ENCODE measurements at places on chromosomes 5 and 9.

DNA sequence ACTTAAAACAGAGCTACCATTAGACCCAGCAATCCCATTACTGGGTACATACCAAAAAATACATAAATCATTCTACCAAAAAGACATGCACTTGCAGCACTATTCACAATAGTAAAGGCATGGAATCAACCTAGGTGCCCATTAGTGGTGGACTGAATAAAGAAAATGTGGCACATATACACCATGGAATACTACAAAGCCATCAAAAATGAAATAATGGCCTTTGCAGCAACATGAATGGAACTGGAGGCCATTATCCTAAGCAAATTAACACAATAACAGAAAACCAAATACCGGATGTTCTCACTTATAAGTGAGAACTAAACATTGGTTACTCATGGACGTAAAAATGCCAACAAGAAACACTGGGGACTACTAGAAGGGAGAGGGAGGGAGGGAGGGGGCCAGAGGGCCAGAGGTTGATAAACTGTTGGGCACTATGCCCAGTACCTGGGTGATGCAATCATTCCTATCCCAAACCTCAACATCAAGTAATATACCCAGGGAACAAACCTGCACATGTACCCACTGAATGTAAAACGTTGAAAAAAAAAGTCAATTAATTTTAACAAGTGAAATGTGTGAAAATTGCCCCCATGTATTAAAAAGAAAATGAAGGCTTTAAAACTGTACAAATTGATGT lies 24.5 kb upstream of the GPR150 start:
- DNase-seq: no peak

DNA sequence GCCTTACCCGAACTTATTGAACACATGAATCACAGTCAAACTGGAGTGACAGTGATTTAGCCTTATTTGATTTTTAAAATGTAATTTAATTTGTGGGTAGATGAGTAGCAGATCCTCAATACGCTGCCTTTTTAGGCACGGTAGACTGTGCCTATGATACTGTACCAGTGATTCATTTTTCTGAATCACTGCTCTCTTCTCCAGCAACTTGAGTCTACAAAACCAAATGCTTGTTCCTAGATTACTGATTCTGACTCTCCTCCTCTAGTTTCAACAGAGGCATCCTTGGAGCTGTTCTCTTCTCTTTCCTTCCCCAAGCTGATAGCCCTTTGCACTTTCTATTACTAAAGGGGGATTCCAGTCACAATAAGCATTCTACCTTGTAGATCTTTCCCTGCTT lies 94.3 kb upstream of the IL7R start:
- DNase-seq: no peak

DNA sequence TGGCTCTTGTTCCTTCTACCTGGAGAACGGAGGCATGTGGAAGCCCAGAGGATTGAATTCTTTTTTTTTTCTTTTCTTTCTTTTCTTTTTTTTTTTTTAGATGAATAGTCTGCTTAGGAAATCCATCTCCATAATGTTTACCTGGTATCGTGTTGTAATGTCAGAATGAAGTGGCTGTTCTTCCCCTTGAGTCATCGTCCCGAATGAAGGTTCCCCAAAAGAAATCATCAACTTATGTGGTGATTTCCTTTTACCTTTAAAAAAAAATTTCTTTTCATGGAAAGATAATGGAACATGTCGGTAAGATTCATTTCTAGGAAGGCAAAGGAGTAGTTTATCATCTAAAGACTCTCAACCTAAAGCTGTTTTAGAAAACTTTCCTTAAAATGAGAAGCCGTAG lies 59.7 kb downstream of the DOCK8 start:
- no peak for DNase-seq

DNA sequence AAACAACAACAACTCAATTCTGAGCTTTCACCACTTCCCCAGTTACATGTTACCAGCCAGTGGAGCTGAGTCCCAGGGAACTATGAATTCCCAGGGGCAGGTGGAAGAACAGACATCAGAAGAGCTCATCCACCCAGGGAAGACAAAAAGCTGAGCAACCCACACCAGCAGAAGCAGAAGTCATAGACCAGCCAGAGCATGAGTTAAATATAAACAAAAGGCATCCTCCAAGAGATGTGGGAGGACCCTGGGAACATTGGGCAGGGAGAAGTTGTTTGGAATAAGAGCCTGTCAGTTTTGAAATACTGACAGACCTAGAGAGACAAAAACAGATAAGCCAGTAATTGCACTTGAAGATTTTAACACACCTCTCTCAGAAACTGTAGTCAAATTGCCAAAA lies 102.3 kb upstream of the LMX1B start:
- DNase-seq: no peak

- no peak for DNase-seq
Measured at GRCh38 chr5:79512471-79513307, 1.2 kb downstream of the HOMER1 start.

- no peak for DNase-seq
Measured at GRCh38 chr9:34256987-34257585, 72.0 kb downstream of the KIF24 start.
